Stimulated activated CD8-positive, alpha-beta memory T cell treated with anti-CD3 and anti-CD28 coated beads, Interleukin-4, amount 100 ng/mL, for 24 hours (primary cell): ENCODE measurements at places on chromosomes 5 and 9.

GRCh38 chr5:134423376-134423775 lies 11.7 kb upstream of the CDKN2AIPNL start:
- DNase-seq, result no peak

DNA sequence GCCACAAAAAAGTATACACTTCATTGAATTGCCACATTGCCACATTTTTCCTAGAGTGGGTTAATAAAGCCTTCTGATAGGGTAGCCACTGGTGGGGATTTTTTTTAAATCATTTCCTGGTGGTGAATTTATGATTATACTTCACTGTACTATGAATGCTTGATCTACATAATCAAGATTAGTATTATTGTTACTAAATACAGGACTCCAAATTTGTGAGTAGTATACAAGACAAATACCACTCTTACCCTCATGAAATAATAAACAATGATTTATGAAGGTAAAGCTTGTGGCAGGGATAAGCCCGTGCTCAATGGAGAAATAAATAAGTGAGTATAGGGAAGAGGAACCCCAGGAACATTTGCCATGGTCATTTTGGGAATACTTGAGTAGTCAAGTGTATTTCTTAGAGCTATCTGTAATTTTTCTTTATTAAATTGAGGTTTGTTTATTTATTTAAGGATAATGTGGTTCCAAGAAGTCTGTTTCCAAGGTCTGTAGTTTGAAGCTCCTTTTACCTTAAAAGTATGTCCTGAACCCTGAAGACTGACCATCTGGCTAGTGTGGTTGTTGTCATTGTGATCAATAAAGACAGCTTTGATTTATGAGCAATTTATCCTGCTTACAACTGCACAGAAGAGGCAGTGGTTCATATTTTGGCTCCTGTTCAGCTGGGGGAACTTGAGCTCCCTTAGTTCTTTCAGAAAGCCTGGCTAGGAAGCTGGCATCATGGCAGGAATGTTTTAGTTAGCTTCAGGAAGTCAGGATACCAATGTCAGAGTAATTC lies 118.6 kb downstream of the ZSWIM6 start:
- no peak for DNase-seq

DNA sequence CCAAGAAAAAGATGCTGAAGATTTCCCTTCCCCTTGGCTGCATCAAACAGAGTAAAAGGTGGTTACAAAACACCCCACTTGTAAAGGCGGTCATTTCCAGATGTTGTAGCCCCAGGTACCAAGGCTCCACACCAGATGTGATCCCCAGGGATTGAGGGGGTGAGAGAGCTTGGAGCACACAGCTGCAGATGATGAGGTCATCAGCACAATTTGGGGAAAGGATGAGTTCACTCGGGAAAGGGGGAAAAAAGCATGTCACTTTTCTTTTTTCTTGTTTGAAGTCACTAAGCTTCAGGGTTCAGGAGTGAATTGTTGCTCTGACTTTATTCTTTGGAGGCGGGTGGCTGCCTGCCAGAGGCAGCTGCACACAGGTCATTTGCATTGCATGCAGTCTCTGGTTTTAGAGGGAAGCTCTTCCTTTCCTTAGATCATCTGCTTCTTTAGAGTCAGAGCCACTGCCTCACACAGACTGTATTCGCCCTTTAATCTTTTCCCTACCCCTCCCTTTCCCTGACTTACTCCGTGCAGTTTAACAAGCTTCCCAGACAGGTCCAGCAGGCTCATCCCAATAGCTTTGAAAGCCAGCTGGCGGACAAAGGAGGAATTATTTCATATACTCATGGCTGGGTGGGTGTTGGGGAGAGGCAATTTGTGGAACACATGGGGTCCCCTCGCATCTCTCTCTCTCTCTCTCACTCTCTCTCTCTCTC lies 409.3 kb upstream of the SLC24A2 start:
- no peak for DNase-seq

DNA sequence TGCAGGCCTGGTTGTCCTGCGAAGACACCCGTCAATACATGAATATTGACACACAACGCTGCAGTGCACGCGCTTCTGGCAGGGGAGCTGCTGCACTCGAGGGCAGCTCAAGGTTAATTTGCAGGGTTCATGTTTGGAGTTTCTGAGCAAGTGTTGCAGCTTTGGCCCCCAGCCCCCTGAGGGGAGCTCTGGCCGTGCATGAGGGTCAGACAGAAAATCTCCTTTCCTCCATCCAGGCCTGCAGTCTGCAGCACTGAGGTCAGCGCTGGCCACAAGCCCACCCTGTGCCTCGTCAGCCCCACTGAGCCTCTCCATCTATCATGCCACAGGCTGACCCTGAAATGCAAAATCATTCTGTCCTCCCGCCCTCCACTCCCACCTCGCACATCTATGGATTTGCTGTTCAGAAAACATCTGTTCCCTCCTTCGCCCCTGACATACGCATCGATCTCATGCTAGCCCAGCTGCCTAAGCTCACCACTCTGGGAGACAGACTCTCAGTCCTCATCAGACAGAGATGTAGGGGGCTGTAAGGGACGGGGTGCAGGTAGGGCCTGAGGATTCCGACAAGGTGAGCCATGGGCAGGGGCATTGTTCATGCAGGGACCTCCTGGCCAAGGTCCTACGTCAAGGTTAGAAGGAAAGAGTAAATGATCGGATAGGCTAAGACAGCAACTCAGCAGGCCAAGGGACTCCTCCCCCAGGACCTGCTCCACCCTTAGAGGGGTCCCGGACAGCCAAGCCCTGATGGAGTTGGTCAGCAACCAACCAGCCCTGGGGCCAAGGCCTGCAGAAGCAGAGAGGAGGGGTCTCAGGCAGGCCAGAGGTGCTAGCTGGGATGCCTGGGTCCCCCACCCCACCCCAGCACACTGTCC lies 125.1 kb downstream of the KCNIP1 start:
- no peak for DNase-seq

DNA sequence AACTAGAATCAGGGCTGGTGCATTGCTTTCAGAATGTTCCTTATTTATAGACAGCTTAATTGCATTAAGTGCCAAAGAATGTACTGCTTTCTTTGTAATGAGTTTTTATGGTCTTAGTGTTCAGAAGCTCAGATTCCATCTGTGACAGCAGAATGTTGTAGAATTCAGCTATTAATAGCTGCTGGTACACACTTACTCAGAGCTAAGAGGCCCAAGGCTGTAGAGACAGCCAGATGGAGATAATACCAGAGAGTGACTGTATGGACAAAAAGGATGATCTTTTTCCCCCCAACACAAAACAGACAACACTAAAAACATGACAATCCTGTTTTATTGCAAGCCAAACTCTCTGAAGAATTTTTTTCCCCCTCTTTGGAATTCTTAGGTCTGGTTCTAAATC lies 50.2 kb downstream of the PPP2R2B start:
- no peak for DNase-seq

- no peak for DNase-seq
Observed at GRCh38 chr5:134133188-134133994, 18.9 kb downstream of the TCF7 start.

GRCh38 chr9:3490957-3491356 lies 34.8 kb downstream of the RFX3 start:
- no peak for DNase-seq

DNA sequence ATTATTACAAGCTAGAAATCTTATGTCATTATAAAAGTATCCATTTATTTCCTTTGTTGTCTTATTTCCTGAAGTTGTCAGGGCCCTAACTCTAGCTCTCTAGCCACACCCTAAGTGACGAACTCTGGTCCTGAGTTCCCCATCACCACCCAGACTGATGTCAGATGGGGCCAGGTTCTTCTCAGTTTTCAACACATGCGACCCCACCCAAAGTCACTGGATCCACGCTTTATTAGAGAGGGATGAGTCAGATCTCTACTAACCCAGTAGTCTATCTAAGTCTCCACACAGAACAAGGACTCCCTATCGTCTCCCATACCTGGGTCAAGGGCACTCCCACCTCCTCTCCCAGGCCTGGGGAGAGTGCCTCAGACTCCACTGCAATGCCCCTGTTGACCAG lies 6.8 kb upstream of the FEM1C start:
- no peak for DNase-seq

GRCh38 chr5:43515678-43516048 lies 715 bp upstream of the C5orf34 start:
- no peak for DNase-seq
